ENCODE measurements at places on chromosomes 13 and 19.
A peak's percentile ranks its signal among the peaks of the same experiment; 100 is the strongest.

- no peak overlapping the region for H3K27ac ChIP-seq
- no peak overlapping the region for H3K4me3 ChIP-seq
- DNase-seq, result peak; percentile 67
- H3K4me1 ChIP-seq, result no peaks in the 10 kb centered on the region
Measured at GRCh38 chr13:86121881-86122280, 322.7 kb upstream of the SLITRK6 start.

DNA sequence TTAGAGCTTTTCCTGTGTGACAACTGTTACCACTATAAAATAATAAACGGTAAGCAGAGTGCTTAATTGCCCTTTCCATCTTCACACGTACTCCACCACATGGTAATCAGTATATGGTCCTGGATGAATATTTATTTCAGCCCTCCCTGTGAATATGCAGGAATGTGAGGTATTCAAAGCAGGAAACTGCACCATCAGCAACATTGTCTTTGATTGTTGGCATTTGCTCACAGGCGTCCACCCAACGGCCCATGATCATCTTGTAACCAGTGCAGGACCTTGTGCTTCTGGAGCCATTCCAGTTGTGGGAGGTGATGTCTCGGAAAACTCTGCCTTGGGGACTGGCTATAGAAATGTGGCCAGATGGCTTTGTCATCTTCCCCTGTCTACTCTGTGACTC, 132.6 kb downstream of the COG6 start:
- H3K4me3 ChIP-seq, result no peak overlapping the region
- H3K27me3 ChIP-seq, result no peaks in the 10 kb centered on the region
- no peaks in the 10 kb centered on the region for H3K4me1 ChIP-seq
- H3K27ac ChIP-seq, result no peak overlapping the region

DNA sequence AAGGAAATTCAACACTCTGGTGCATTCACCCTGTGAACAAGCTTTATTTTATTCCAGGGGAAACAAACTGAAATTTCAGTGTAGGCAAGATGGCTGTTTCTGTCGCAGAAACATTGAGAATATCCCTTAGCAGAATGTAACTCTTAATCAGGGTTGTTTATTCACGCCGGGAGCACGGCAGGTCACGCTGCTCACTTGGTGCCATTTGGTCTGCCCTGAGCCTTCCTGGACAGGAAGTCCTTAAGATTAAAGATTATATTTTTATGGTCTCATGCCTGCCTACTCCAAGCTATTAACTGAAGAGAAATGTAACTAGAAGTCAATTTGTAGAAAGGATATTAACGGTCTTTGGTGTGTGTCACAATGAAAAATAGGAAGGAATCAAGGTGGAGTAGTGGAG, 185.3 kb upstream of the ARGLU1 start:
- H3K4me1 ChIP-seq, result peaks cover 3% of the 10 kb centered on the region
- no peak overlapping the region for H3K4me3 ChIP-seq
- no peak overlapping the region for H3K27ac ChIP-seq
- DNase-seq, result peak; percentile 74
- H3K27me3 ChIP-seq, result no peaks in the 10 kb centered on the region

- H3K4me1 ChIP-seq, result peaks cover 6% of the 10 kb centered on the region
- no peaks in the 10 kb centered on the region for H3K36me3 ChIP-seq
- peaks cover 2% of the 10 kb centered on the region for H3K27me3 ChIP-seq
- no peak overlapping the region for H3K4me3 ChIP-seq
- no peak for DNase-seq
Measured at GRCh38 chr13:99966064-99966805, 5.3 kb downstream of the ZIC5 start.

- H3K36me3 ChIP-seq, result no peaks in the 10 kb centered on the region
- H3K27me3 ChIP-seq, result no peaks in the 10 kb centered on the region
- no peak overlapping the region for H3K4me3 ChIP-seq
Measured at GRCh38 chr19:21698215-21698614, 69.2 kb downstream of the ZNF100 start.

DNA sequence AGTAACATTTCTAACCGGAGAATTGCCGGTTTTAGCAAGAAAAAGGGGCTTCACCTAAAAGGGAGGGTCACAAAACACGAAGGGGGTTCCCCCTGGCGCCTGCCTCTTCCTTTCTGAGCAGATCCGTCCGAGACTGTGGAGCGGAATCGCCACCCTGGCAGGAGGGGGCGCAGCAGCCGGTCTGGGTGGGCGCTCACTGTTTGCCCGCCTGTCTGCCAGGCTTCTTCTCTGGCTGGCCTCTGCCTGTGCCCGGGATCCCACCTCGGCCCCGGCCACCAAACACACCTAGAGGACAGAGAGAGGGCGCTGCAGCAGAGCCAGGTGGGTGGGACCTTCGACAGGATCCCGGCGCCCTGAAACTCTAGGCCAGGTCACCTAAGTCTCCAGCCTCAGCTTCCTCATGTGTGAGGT, 15.6 kb downstream of the LSM4 start:
- no peaks in the 10 kb centered on the region for H3K36me3 ChIP-seq
- no peak overlapping the region for H3K27ac ChIP-seq
- no peak overlapping the region for H3K4me3 ChIP-seq
- H3K27me3 ChIP-seq, result no peaks in the 10 kb centered on the region
- H3K4me1 ChIP-seq, result no peaks in the 10 kb centered on the region
- no peak for DNase-seq

DNA sequence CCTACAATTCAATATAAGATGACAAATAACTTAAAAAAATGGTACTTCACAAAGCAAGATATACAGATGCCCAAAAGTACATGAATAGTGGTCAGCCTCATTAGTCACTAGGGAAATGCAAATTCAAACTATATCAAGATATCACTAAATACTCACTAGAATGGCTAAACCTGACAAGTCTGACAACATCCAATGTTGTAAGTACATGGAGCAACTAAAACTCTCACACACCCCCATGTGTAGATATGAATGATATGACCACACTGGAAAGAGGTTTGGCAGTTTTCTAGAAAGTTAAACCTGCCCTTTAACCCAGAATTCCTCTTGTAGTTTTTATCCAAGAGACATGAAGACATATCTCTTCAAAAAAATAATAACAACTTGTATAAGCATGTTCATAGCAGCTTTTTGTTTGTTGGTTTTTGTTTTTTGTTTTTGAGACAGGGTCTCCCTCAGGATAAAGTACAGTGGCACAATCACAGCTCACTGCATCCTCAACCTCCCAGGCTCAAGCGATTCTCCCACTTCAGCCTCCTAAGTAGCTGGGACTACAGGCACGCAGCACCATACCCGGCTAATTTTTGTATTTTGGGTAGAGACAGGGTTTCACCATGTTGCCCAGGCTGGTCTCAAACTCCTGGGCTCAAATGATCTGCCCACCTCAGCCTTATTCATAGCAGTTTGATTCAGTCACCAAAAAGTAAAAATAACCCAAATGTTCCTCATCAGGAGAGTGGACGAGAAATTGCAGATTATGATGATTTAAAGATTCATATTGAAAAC, 55.1 kb downstream of the RFX2 start:
- no peaks in the 10 kb centered on the region for H3K36me3 ChIP-seq
- H3K27ac ChIP-seq, result no peak overlapping the region
- no peak overlapping the region for H3K4me3 ChIP-seq
- no peaks in the 10 kb centered on the region for H3K27me3 ChIP-seq
- peaks cover 5% of the 10 kb centered on the region for H3K4me1 ChIP-seq

DNA sequence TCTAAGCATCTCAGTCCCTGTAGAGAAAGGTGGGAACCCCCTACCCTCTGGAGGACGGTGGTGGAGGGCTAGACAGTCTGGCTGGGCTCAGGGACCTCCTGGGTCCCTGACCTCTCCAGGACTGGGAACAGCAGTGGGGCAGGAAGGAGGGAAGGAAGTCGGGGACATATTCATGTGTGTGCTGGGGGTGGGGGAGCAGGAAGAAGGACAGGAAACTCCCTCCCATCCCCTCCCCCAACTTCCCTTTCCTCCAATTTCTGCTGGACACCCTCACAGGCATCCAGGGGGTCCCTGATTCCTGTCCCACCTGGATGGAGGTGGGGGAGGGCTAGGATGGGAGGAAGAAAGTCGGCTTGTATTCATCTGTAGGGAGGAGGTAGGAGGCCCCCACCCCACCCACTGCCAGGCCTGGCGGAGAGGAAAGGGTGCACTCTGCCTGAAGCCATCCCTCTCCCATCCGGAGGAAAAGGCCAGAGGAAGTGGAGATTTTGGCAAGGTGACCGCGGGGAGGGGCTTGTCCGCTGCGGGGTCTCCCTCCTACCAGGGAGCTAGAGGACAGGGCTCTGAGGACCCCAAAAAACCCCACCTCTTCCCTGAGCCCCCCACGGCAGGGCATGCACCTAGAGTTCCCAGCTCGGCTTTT, 2.3 kb downstream of the NOVA2 start:
- no peaks in the 10 kb centered on the region for H3K36me3 ChIP-seq
- peak overlapping the region; percentile 64 for H3K4me3 ChIP-seq
- DNase-seq, result no peak
- H3K4me1 ChIP-seq, result no peaks in the 10 kb centered on the region
- peak overlapping the region; percentile 62 for H3K27ac ChIP-seq
- peaks cover 57% of the 10 kb centered on the region for H3K27me3 ChIP-seq

Measured in lung (tissue), 17 donors.